ENCODE measurements at places on chromosomes 11 and 22.

GRCh38 chr11:128200467-128200866 is 386.9 kb downstream of the ETS1 start:
- DNase-seq: no peak

GRCh38 chr22:49852898-49853894 is at the start of gene ZBED4:
Gene ZBED4 (plus strand): TSS chr22:49853844. CDS start chr22:49883663, 29,819 bp downstream.
- peak; percentile 99 for DNase-seq

DNA sequence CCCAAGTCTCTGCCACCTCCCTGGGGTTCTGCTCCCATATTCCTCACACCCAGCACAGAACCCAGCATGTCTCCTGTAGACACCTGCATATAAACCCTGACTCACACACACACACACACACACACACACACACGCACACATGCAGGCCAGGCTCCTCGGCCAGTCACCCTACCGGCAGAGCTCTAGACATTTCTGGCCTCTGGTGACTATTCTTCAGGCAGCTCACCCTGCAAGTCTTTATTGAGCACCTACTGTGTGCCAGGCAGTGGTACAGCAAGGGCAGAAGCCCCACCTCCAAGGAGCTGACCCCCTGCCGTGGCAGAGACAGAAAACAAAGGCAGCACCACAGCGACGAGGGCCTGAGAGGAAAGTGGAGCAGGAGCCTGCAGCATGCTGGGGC is 50.3 kb downstream of the CDKN1C start:
- DNase-seq: no peak

DNA sequence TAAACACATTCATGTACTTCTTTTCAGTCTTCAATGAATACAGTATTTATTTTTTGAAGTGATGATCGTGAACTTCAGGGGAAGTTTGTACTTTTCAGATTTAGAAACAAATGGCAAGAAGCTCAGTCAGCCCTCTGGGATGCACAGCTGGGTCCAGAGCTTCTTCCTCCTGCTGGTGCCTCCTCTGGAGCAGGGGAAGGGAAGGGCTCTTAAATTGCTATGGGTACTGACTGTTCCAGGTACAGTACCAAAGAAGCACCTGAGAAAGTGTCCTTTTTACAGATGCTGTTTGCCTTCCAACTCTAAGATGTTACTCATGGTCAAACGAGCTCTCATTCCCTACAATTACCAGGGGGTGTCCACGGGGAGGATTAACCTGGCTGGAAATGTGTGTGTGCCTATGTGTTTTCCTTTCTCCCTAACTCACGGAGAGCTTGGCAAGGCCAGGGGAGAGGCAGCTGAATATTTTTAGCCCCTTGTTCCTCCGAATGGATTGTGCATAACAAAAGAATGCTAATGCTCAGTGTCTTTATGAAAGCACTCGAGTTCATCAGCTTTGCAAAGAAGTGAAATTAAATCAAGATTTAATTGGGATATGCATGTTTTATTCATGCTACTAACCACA is 313.7 kb upstream of the CADM1 start:
- DNase-seq: no peak

DNA sequence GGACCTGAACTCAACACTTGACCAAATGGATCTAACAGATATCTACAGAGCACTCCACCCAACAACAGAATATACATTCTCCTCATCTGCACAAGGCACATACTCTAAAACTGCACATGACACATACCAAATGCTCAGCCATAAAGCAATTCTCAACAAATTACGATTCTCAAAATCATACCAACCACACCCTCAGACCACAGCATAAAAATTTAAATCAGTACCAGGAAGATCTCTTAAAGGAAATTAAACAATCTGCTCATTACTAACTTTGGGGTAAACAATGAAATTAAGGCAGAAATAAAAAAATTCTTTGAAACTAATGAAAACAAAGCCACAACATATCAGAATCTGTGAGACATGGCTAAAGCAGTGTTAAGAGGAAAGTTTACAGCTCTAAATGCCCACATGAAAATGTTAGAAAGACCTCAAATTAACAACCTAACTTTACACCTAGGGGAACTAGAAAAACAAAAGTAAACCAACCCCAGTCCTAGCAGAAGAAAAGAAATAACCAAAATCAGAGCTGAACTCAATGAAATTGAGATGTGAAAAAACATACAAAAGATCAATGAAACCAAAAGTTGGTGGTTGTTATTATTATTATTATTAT is 37.2 kb downstream of the TMEM123 start:
- no peak for DNase-seq

DNA sequence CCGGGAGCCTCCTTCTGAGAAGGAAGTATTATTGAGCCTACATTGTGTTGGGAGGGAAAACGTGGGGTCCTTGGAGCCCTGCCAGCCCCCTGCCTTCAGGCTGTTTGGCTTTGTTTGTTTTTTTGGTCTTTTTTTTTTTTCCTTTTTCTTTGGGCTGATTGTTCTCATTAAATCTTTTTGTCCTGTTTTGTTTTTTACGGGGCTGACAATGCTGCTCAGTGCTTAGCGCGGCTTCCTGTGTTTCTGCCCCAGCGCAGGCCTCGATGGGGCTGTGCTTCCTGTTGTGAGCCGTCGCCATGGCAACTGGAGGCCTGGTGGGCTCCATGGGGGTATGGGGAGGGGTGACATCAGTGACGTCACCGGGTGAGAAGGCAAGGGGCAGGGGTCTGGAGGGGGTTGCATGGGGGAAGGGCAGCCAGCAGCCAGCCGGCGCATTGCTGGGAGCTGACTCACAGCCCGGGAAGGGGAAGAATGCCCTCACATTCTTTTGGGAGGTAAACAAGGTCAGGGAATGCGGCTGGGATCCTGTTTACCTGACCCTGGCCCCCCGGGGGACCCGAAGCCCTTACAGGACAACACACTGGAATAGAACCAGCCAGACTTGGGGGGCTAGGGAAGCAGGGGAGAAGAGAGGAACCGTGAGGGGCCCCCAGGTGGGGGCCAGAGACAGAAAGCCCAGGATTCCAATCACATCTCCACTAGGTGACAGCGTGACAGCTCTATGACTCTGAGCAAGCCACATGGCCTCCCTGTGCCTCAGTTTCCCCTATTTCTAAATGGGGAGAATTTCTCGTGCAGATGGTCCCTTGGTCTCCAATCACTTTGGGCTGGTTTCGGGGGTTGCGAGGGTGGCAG is 22.2 kb upstream of the CBX7 start:
- peak; percentile 56 for DNase-seq

DNA sequence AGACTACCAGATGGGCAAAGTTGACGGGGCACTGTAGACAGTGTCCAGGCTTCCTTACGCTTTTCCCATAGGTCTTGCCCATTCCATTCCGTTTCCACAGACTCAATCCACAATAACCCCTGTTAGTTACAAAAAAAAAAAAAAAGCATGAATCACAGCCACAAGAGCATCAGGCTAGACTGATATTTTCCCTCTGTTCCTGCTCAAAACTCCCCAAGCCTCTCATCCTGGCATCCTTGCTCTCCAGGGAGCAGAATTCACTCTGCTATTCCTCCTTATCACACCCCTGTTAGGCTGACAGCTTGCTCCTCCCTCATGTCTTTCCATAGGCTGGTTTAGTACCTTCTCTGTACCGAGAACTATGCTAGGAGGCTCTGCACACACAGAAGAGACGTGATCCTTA is 42.2 kb downstream of the TMEM123 start:
- DNase-seq: no peak

DNA sequence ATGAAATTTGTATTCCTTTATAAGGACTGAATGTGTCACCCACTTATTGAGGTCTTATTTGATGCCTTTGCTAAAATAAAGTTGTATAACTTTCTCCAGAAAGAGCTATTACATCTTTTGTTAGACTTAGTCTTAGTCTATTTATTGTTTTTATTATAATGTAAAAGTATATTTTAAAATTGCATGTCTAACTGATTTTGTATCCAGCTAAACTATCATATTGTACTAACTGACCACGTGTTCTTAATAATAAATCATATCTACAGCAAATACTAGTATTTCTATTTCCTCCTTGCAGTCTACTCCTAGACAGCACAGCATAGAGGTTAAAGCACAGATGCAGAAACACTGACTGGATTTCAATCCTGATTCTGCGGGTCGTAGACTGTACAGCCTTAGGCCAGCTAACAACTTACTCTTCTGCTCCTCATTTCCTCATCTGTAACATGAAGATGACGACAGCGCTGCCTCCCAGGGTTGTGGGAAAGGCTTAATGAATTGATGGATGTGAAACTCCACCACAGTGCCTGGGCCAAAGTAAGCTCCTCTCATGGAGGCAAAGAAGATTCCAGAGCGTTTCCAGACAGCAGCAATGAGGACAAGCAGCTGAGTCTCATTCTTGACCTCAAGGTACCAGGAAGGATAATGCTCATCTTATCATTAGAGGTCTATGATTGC is 13.2 kb downstream of the IFITM10 start:
- DNase-seq: no peak

DNA sequence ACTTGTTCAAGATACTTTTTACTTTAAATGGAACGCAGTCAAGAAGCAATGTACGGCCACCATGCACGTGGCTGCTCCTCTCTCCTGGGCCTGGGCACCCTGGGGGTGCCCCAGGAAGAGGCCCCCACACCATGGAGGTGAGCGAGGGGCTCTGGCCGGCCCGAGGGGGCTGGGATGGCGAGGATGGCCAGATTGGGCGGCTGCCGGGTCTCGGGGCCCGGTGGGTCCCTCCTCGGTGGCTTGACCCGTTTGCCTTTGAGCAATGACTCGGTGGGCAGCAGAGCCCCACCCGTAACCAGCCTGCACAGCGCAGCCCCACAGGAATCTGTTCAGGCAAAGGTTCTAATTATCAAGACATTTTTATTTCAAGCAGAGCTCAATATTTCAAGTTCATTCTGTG is 167.4 kb downstream of the BRD1 start:
- no peak for DNase-seq
